ENCODE measurements at places on chromosomes 12 and 14. TPM values are rescaled to one million over a fixed set of nuclear protein-coding genes. Genes with fewer than 3 reads are reported as not detected.

DNA sequence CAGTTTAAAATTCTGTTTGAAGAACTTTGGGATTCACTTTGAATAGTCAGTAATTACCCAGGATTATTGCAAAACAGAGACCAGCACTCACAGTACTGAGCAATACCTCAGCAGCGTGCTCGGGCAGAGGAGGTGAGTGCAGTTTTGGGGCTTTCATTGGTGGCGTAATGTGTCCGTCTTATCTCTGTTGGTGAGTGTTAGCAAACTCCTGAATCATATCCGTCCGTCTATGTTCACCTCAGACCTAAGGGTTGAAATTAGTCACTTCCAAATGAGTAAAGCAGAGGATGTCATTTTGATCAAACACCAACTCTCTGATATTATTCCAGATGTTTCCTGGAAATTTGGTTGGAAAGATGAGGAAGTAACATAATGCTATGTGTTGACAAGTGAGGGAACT lies 82.8 kb downstream of the BORCS5 start:
- no peak for DNase-seq
- H3K27me3 ChIP-seq: no peaks in the 10 kb centered on the region
- H3K4me1 ChIP-seq: peaks cover 12% of the 10 kb centered on the region
- no peak overlapping the region for H3K27ac ChIP-seq

DNA sequence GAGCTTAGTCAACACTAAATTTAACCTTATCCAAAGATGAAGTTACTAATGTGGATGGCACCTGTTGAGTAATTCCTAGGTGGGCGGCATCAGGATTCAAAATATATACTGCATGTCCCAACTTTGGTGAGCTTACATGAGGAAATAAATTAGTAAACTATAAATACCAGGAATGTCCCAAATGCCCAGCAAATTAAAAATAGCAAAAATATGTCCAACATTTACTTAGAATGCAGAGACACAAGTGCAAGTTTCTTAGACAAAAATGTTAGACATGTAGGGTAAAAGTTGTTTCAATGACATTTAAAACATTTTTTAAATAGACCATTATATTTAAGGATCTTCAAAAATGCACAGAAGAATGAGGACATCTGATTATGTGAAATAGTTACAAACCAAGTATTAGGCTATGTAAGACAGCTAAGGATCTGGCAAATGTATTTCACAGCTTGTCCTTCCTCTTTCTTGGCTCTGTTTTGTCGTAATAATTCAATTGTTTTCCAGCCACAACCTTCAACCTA lies 115.9 kb downstream of the NAV3 start:
- peaks cover 28% of the 10 kb centered on the region for H3K4me1 ChIP-seq
- no peaks in the 10 kb centered on the region for H3K36me3 ChIP-seq
- no peak for DNase-seq
- peak overlapping the region; percentile 13 for H3K27ac ChIP-seq
- no peaks in the 10 kb centered on the region for H3K27me3 ChIP-seq
- 0 out of 2 replicates have a peak overlapping the region, but pooled peaks have one; percentile 14 for H3K4me3 ChIP-seq

C12orf50 gene
- not detected for total RNA-seq

ANO2 gene
- not detected for total RNA-seq

GRCh38 chr12:61566183-61566582 lies 694.0 kb upstream of the USP15 start:
- no peak for DNase-seq
- no peaks in the 10 kb centered on the region for H3K27me3 ChIP-seq
- no peaks in the 10 kb centered on the region for H3K36me3 ChIP-seq
- H3K27ac ChIP-seq: no peak overlapping the region
- H3K4me3 ChIP-seq: no peak overlapping the region
- no peaks in the 10 kb centered on the region for H3K4me1 ChIP-seq

DNA sequence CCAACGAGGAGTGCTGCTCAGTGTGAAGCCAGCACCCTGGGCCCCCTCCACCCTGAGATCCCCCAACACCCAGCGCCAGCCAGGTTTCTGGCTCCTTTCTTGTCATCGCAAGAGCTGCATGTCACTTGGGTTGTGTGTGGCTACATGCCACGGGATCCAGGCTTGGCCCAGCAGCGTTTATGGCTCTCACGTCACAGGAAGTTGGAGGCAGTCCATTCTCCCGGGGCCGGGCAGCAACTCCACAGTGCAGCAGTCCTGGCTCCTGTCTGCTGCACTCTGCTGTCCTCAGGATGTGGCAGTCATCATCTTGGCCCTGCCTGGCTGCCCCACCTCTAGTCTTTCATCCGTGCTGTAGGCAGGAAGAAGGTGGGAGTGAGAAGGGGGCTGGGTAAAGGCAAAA lies 78.3 kb downstream of the AACS start:
- no peak overlapping the region for H3K4me3 ChIP-seq
- H3K4me1 ChIP-seq: peaks cover 31% of the 10 kb centered on the region
- no peak overlapping the region for H3K27ac ChIP-seq
- H3K36me3 ChIP-seq: no peaks in the 10 kb centered on the region

ARMH4 gene
- total RNA-seq: 1.7 TPM

- H3K4me3 ChIP-seq: no peak overlapping the region
- no peaks in the 10 kb centered on the region for H3K36me3 ChIP-seq
- H3K4me1 ChIP-seq: no peaks in the 10 kb centered on the region
- H3K27ac ChIP-seq: no peak overlapping the region
- H3K27me3 ChIP-seq: no peaks in the 10 kb centered on the region
Measured at GRCh38 chr12:22360774-22361173, 26.3 kb upstream of the ST8SIA1 start.

TAS2R42 gene
- total RNA-seq: not detected

DNA sequence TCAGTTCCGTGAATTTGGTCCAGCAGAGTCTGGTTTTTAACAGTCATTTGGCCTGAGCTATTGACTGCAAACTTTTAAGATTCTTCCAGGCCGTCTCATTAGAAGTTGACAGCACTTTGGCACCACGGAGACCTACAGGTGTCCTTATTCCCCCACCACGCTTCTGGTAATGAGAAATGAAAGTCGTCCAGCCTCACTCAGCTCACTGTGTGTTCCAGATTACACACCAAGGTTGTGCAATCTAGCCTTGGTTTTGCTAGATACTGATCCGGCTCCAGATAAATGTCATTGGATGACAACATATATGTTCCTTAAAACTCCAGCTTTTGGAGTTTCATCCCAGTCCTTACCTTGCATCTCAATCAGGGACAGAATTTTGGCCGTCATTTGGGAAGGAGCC lies 210.4 kb downstream of the CHST11 start:
- no peak overlapping the region for H3K4me3 ChIP-seq
- no peak overlapping the region for H3K27ac ChIP-seq
- peaks cover 32% of the 10 kb centered on the region for H3K4me1 ChIP-seq

Data from HCT116 (cell line).